HL-60 (cell line): ENCODE measurements at places on chromosomes 5 and 9.

- DNase-seq = peak; percentile 12
Observed at GRCh38 chr9:10268531-10269485, 344.0 kb downstream of the PTPRD start.

DNA sequence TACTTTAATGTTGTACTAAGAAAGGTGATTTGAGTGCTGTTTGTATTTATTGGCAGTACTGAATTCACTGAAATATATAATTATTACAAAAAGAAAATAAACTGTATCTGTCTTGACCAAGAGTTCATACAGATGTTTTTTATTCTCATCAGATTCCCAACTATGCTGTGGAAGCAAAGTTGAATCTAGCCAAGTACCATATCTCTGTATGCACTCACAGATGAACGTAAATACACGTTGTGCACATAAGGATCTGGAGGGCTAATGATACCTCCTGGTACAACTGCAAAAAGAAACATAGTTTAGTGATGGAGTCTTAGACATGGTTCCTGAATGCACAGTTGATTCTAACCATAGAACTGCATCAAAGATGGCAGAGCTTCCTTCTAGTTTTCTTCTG lies 169.4 kb downstream of the CD180 start:
- DNase-seq = no peak

DNA sequence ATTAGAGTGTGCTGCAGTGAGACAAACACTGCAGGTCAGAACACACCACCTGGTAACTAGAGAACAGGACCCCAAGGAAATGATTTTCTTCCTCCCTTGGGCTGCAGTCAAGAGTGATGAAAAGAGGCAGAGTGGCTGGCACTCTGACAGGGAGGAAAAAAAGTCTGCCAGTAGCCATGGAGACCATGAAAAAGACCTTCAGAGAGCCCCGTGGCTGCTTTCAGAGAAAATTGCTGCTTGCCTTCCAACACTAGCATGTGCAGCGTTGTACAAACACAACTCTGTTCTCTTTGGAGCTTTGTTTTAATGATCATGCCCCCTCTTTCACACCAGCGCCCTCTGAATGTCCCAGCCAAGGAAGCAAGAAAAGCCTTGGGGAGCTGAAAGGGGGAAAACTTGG lies 68.8 kb downstream of the ANKRD55 start:
- no peak for DNase-seq

GRCh38 chr9:79989079-79989478 lies 417.3 kb downstream of the TLE4 start:
- no peak for DNase-seq

DNA sequence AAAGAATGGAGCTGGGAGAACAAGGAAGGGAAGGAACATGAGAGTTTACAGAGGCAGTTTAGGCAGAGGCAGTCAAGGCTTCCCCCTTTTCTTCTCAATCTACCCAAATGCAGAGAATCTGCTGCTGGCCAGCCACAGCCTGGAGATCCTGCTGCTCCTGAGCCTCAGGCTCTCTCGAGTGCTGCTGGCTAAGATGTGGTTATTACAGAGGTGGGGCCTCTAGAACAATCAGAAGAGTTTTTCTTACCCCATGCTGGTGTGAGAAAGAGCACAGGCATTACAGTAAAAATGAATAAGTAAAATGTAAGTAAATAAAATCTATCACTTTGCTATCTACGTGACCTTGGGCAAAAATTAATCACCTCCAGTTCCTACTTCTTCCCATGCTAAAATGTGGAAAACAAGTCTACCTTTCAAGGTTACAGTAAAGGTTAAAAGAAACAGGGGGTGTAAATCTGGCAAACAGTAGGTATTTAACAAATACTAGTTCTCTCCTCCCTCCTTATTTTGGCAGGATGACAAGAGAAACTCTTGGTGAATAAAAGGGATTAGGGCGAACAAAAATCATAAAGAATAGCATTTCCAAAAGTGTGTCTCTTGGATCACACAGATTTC lies 31.1 kb downstream of the FBXW11 start:
- no peak for DNase-seq

- DNase-seq = no peak
Observed at GRCh38 chr9:113621980-113622379, 158.5 kb downstream of the RGS3 start.

- no peak for DNase-seq
Observed at GRCh38 chr9:129586245-129586644, 34.7 kb downstream of the C9orf50 start.

- no peak for DNase-seq
Observed at GRCh38 chr5:68330574-68330973, 115.0 kb downstream of the PIK3R1 start.

DNA sequence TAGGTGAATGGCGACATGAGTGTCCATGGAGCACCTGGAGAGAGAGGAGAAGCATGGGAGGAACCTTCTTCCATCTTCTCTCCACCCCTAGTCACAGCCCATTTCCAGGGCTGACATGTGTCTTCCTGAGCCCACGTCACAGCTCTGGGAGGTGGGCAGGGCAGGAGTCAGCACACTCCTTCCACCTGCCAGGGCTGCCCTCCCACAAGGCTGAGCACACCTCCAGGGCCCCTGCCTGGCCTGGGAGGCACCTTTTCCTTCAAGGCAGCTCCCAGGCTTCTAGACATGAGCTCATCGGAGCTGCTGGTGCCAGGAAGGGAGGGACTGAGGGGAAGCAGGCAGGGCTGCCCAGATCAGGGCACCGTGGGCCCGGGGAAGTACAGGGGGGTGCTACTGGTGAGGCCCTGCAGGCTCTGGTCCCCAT lies 13.6 kb upstream of the SYNPO start:
- DNase-seq = no peak

- peak; percentile 21 for DNase-seq
Observed at GRCh38 chr5:83430130-83431010, 41.2 kb upstream of the VCAN start.

- DNase-seq = no peak
Observed at GRCh38 chr9:37617832-37618231, 25.4 kb upstream of the TOMM5 start.

DNA sequence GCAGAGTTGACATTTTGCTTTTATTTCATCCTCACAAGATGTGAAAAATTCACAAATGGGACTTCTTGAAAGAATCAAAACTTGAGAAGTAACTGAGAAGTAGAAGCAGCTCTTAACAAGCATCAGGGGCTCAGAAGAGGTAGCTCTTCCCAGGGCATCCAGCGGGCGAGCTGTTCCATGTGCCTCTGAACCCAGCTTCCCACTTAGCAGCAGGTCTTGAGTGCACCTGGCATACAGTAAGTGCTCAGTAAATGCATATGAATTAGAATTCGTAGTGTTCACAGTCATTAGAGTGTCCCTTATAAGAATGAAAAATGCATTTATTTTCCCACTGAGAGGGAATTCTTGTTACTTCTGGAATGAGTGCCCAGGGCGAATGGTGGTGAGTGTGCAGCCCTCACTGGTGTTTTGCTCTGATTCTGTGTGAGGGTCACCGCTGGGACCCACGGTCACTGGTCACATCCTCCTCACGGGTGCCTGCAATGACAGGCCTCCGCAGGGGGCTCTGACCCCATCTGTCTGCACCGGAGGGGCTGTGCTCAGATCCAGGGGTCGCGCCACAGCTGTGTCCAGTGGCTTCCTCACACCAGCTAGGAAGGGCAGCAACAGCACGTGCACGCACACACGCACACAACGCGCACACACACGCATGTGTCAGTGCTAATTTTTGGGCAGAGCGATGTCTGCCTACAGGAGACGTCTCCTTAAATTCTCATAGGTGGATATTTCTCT lies 26.9 kb downstream of the EXOC3 start:
- no peak for DNase-seq

DNA sequence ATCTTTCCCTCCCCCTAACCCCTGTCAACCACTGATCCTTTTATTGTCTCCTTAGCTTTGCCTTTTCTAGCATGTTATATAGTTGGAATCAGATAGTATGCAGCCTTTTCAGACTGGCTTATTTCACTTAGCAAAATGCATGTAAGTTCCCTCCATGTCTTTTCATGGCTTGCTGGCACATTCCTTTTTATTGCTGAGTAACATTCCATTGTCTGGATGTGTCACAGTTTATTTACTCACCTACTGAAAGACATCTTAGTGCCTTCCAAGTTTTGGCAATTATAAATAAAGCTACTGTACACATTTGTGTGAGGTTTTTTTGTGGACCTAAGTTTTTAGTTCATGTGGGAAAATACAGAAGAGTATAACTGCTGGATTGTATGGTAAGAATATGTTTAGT lies 230.1 kb downstream of the PBX3 start:
- DNase-seq = no peak

GRCh38 chr5:120789918-120790317 lies 325.8 kb downstream of the PRR16 start:
- DNase-seq = no peak

DNA sequence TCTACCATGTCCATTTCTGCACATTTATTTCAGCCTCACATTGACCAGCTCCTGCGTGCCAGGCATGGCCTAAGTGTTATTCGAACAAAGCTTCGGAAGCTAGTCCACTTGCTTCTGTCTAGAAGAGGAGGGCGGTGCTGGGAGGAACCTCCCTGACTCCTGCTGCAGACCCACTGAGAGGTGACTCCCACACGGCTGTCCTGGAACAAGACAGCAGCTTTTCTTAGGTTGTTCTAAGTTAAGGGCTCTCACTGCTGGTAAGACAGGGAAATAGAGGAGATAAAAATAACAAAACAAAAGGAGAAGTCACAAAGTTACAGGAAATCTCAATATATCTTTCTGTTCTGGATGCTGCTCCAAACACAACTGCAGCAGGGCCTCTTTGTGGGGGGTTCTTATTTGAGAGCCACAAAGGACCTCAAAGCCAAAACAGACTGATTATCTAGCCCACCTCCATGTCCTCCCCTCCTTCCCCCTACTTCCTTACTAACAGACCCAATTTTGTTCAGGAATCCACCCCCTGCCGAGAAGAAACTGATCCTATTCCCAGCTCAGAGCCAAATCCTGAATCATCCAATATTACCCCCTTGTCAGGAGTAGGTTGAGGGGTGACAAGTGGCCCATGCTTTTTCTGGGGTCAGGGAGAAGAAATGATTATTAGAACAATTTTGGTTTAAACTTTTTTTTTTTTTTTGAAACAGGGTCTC lies 28.4 kb upstream of the KCNIP1 start:
- DNase-seq = no peak

DNA sequence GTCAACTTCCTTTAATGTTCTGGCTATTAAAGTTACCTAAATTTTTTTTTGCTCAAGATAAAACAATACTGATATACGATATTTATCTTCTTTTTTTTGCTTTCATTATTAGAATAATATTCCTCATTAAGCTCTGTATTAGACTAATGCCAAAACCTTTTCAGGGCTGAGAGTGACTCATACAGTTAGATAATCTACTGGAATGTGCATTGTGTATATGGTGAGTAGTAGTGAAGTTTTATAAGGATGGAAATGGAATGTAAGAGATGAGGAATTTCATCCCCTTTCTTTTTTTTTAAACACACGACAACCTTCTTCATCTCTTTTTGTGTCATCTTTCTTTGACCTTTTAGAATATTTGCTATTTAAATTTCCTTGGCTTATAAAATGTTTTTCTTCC lies 268.6 kb downstream of the ISL1 start:
- no peak for DNase-seq

DNA sequence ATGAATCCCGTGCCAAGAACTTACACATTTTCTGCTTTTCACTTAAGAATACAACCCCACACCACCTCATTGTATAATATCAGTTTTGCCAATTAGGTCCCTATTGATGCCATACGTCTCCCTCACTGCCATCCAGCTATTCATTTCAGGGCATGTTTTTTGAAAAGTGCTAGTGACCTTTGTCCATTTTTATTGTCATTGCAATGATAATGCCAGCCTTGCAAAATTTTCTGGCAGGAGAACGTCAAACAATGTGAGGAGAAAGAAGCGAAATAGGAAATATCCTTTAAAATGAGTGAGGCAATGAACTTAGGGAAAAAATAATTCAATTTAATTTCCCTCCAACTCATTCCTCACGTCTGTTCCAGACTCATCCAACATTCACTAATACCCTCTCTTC lies 111.8 kb upstream of the CKMT2 start:
- no peak for DNase-seq

DNA sequence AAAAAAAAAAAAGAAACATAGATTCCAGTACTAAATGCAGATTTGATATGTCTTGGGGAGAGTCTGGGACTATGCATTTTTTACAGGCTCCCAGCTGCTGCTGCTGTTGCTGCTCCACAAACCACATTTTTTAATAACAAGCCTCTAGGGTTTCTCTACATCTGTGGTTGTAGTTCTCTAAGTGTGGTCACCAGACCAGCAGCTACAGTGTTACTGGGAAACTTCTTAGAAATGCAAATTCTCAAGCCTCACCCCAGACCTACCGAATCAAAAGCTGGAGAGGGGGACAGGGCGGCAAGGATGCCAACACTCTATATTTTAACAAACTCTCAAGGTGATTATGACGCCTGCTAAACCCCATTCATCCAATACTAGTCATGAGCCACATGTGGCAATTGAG lies 293.4 kb upstream of the PTGER4 start:
- DNase-seq = peak; percentile 73

DNA sequence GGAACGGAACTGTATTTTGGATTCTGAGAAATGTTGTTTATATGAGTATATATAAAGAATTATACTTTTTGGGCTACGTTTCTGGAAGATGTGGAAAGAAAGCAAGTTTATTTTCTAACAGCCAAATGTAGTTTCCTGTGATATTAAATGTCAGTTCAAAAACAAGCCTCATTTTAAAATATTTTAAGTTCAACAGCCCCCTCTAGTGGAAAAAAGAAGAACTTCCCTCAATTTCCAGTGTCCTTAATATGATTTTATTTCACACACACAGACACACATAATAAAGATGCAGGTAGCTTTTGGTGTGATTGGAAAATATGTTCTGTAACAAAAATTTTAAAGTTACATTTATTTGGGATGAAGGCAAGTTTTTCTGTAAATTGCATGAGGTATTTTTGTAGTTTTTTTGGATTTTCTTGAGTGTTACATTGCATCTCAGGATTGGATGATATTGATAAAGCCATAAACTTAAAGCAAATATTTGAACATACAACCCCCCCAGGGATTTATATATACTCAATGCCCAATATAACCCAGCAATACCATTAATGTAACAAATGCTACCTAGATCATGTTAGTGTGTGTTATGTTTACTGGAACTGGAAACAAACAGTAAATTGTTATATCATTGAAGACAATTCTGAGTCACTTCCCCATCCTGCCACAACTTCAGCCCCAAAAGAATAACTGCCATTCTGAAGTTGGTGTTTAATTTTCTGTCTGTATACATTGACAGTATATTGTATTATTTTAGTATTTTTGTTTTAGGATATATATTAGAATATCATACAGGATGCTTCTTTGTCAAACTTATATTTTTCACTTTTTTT lies 54.0 kb downstream of the CCDC171 start:
- DNase-seq = peak; percentile 1
